ENCODE measurements at places on chromosomes 4 and X.

GRCh38 chr4:8775751-8776355 lies 95.8 kb downstream of the HMX1 start:
- DNase-seq, result no peak

GRCh38 chr4:2049381-2049780 lies 9.7 kb upstream of the NAT8L start:
- no peak for DNase-seq

GRCh38 chrX:136694431-136695087 lies 46.6 kb downstream of the CD40LG start:
- DNase-seq, result no peak

GRCh38 chr4:8854931-8855330 lies 16.7 kb downstream of the HMX1 start:
- no peak for DNase-seq

DNA sequence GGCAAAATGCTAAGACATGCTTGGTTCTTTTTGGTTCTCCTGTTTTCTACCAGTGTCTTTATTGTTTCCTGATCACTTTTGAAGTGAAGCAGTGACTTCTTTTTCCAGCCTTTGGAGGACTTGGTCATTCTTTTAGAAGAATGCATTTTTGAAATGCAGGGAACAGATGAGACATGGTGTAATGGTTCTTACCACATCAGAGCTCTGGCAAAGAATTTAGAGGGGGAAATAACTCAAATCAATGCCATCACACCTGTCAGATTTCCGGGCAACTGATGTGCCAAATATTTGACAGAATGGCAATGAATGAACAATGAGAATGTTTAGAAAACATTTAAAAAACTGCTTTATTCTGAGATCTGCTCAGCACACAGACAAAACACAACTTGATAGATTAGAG lies 519.6 kb downstream of the IQCM start:
- DNase-seq, result no peak

GRCh38 chr4:183360161-183360919 lies 38.1 kb upstream of the CLDN24 start:
- DNase-seq, result no peak

DNA sequence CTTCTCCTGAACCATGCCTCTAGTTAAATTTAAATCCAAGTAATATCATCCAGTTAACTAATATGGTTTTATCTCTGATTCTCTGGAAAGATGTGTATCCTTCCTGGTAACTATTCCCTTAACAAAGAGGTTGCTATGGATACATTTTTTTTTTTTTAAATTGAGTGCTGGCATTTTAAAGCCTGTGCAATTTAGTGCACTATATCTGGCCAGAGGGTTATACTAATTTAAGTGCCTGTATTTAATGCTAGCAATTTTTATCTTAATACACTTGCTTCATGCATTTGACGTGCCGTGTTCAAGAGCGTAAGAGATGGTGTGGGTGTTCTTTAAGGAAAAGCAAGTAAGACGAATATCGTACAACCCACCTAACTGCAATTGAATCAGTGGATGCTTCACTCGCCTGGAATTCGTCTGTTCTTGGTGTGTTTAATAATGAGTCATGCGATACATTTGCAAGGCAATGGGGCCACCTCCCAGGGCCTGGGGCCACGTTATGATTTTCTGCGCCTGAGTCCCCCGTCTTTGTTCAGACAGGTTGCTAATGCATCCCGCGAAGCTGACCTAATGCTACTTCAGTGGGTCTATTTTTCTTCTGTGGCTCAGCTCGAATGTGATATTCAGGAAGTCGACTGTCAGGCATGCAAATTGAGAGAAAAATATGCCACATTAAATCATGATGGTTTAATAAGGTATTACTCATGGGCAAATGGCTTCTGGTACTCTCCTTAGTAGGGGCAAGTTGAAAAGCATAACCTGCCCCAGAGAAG lies 14.2 kb upstream of the MID1 start:
- DNase-seq, result no peak

DNA sequence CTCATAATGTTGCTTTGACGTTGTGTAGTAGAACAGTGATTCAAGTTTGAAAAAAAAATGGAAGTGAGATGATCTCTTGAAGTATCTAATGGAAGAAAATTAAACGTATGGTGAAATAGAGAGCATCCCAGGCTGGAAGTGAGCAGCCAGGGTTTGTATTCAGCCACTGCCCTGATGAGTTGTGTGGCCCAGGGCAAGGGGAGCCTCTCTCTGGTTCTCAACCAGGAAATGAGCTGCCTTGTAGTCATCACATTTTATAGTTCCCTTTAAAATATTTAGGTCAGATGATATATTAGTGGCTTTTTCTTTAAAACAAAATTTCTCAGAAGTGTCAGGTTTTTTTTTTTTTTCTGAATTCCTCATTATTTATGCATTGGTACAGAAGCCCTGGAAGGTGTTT lies 150.3 kb downstream of the GPAT3 start:
- no peak for DNase-seq

Measured in stimulated activated CD4-positive, alpha-beta T cell treated with anti-CD3 and anti-CD28 coated beads, TNF-alpha, amount 100 ng/mL, for 48 hours (primary cell).